ENCODE measurements at places on chromosomes 11 and 22. TPM values are rescaled to one million over a fixed set of nuclear protein-coding genes. Genes with fewer than 3 reads are reported as not detected.

The OR52H1 gene
- not detected for total RNA-seq

The GUCY1A2 gene
- total RNA-seq, result 0.90 TPM

The UPK2 gene
- total RNA-seq, result not detected

DNA sequence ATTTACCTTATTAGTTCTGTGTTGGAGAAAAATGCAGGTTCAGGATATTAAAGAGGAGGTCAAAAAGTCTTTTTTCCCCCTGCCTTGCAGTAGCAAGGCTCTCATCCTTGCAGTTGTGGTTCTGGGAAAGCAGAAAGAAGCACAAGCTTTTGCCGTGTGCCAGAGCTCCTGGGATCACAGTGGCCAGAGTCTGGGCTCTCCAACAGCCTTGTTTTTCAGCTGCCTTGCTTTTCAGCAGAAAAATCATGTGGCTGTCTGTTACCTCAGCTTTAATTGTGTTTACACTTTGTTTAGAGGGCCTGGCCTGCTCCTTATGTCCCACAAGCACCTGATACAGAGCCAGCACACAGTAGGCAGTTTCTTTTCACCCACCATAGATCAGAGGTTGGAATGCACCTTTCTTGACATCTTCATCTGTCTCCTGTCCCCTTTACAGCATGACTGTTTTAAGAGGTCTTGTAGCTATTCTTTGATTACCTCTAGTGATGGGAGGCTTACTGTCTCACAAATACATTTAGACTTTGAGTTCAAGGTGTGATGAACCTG, 67.5 kb downstream of the TEAD1 start:
- no peak for DNase-seq

DNA sequence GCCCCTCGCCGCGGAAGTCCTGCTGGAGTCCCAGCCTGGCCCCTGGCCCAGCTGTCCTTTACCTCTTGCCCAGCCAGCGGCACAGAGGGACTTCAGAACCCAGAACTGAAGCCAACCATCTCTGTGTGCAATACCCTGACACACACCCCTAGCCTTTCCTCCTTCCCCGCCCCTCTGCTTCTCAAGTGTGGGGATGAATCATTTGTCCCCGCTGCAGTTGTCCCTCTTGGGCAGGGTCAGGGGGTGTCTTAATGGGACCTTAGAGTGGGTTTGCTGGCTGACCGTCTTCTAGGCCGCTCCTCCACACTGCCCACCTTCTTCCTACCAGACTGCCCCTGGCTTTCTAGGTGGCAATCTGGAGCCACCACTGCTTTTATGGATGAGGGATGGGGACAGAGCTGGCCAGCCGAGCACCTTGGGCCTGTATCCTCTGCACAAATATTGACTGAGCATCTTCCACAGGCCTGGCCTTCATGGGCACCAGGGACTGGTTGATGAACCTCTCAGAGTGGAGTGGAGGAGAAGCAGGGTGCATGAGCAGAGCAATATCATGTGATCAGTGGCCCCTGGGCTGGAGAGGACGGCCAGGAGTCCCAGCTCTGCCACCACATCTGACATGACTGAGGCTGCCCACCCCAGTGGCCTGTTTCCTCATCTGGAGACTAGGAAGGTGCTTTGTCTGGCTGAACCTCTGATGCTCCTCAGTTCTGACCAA, 668 bp upstream of the CHST1 start:
- no peak for DNase-seq

DNA sequence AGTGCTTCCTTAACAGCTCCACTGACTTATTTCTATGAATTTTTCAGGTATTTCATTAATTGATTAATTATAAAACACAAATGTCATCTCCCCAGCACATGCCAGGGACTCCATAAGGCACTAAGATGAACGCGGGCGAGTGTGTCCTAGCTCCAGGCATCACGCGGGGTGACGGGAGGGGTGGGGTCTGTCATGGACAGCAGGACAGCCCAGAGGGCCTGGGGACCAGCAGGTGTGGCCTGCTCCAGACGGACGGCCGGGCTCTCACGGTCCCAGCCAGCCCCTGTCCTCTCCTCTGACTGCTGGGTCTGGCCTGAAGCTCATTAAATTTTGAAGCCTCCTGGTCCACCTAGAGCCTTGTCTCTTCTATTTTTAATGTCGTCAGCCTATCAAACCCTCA, 531.1 kb downstream of the BRD1 start:
- DNase-seq, result no peak

Measured in WTC11 (cell line).